ENCODE measurements at places on chromosomes 12 and 14.

GRCh38 chr14:77143071-77143470 is 1.5 kb upstream of the ZDHHC22 start:
- no peak for DNase-seq

DNA sequence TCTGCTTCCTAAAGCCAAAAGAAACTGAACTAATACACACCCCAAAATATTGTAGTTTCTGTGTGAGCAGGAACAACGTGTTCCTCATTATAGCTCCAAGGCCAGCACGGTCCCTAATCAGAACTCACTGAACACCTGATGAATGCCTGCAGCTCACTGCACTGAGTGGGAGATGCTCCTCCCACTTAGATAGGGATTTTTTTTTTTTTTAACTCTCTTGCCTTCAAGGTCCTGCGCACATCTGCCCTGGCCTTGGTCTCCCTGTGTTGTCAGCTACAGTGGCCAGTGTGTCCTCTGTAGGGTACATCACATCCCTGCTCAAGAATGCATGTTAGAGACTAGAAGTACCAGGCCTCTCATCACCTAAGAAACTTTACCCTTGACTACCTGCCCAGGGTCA is 44.3 kb upstream of the TMPO start:
- DNase-seq: no peak

DNA sequence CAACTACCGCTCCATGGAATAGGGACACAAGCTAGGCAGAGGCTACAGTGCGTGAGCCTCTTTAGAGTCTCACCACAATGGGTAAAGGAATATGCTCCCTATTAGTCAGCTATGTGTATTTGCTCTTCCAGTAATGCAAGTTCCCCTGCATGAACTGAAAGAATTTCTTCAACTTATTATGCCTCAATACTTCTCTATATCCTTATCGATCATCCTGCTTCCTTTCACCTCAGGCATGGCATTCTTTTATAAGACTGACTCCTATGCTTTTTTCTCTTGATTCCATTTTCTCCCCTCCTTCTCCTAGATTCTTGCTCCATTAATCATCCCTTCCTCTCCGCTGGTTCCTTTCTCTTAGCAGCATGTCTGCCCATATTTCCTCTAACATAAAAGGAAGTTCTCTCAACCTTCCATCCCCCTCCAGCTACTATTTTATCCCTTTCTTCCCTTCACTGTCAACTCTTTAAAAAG is 94.5 kb upstream of the CPM start:
- DNase-seq: no peak

- no peak for DNase-seq
Observed at GRCh38 chr12:95709152-95709551, 81.4 kb downstream of the NTN4 start.

- no peak for DNase-seq
Observed at GRCh38 chr14:67566908-67567307, 33.2 kb downstream of the PIGH start.

DNA sequence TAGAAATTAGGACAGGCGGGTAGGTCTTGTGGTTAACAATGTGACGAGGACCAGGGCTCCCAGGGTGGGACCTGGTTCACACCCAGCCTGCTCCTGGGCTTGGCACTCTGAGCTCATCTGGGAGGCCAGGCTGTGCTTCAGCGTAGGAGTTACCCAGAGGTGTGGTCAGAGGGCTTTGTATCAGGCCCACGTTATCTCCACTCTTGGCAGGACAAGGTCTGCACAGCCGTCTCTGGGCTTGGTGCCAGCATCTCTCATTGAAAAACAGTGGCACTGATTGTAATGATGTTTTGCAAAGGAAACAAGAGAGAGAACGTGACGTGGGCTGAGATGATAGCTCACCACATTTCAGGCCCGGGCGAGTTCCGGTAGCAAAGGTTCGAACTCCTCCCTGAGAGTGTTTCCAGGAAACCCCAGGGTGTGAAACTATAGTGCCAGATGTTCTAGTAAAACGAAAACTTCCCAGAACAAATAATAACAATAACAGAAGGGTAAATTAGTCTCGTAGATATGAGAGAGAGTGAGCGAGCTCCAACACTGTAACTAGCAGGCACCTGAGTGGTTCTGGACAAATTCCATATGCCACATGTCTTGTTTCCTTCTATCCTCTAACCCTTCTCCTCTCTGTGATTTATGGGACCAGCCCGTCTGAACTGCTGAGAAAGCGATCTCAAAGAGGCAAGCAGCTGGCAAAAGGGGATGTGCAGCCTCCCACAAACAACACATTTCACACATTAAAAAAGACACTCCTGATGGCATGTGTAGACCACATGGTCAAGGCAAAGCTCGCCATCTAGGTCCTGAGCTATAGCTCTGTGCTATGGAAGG is 227.3 kb downstream of the KTN1 start:
- peak; percentile 70 for DNase-seq

GRCh38 chr14:32601069-32601468 is 272.0 kb downstream of the AKAP6 start:
- DNase-seq: peak; percentile 28

DNA sequence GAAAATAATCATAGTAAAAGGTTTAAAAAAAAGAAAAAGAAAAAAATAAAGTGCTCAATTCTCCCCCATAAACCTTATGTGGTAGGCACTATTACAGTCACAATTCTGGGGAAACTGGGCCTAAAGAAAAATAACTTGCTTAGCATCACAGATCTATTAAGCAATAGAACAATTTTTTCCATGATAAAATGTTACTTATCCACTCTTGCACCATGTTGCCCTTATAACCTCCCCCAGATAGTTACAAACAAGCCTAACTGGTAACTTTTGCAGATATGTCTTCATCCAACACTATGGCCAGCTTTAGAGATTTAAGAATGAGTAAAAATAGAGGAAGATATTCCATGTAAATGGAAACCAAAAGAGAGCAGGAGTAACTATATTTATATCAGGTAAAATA is 164.8 kb downstream of the DUSP6 start:
- DNase-seq: no peak
